GOT3 (cell line): ENCODE measurements at places on chromosomes 1 and 21.

DNA sequence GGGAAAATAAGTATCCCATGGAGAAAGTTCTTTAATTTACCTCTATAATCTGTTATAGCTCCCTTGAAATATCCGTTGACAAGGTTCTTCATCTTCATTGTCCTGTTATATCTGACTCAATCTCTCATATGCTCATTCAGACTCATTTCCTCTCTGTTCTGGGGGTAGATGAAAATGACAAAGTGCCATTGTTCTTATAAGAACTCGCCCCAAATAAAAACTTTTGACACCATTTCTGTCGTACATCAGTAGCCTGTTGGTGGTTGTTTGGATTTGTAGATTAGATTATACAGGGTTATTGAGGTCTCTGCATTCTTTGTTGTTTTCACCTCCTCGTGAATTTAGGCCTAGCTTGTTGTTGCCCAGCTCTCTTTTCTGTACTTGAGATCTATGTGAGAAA is 55.2 kb upstream of the IPO9 start:
- DNase-seq = no peak

DNA sequence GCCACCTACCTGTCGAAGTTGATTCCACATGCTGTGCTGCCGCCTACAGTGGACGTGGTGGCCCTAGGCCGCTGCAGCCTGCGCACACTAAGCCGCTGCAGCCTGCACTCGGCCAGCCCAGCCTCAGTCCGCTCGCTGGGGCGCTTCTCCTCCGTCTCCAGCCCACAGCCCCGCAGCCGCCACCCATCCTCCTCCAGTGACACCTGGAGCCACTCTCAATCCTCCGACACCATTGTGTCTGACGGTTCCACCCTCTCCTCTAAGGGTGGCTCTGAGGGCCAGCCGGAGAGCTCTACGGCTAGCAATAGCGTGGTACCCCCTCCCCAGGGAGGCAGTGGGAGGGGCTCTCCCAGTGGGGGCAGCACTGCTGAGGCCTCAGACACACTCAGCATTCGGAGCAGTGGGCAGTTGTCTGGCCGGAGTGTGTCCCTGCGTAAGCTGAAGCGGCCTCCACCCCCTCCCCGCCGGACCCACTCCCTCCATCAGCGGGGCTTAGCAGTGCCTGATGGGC is 46.9 kb downstream of the YARS1 start:
- DNase-seq = no peak

DNA sequence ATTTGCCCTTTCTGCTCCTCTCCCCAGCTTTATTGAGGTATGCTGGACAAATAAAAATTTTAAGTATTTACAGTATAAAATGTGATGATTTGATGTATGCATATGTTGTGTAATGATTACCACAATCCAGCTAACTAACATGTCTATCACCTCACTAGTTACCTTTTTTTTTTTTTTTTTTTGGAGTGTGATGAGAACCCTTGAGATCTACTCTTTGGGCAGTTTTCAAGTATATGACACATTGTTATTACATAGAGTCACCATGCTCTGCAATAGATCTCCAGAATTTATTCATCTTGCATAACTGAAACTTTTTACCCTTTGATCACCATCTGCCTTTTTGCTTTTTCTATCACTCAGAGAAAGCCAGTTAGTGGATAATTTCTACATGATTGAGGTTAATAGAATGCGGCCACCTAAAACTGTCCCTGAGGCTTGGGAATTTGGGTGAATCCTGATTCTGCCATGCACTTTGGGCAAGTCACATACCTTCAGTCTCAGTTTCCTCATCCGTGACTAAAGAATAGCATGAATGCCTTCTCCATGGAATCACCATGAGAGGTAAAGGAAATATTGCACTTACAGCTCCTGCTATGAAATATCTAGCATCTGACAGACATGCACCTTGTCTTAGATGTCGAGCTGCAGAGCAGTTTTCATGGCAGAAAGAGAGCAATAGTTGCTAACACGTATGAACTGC is 295.2 kb downstream of the DISC1 start:
- no peak for DNase-seq

DNA sequence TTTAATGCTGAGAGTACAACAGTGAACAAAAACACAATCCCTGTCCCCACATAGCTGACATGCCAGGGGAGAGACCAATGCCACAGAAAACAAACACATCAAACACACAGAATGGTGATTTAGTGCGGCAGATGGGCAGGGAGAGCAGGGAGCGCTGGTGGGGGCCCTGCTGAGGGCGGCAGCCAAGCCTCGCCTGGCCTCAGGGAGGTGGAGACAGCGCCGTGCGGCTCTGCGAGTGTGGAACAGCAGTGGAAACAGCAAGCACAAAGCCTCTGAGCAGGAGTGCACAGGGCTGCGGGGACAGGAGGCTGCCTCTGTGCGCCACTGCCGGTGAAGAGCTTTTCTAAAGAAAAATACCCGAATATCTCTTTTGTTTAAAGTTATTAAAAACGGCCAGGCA is 17.0 kb downstream of the MCM3AP start:
- DNase-seq = no peak

GRCh38 chr1:42302034-42302433 is 33.0 kb downstream of the FOXJ3 start:
- DNase-seq = no peak

DNA sequence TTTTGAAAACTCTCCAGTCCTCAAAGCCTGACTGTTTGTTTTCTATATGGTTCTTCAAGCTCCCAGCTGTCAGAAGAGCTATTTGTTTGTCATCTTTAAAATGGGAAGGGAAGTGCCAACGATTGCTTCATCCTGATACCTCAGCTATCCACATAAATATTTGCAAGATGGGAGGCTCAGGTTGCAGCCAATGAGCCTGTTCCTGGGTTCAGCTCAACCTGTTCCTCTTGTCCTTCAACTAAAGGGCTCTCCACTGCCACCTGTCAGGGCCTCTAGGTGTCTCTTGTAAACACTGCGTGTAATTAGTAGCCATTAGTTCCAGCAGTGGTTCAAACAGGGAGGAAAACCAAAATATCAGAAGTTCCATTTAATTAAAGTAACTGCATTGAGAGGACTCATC is 445.1 kb downstream of the AJAP1 start:
- DNase-seq = no peak

- no peak for DNase-seq
Measured at GRCh38 chr1:115089420-115090185, at the start of gene TSPAN2. Gene TSPAN2 (minus strand): TSS chr1:115089503. CDS start chr1:115089432, 71 bp downstream.

DNA sequence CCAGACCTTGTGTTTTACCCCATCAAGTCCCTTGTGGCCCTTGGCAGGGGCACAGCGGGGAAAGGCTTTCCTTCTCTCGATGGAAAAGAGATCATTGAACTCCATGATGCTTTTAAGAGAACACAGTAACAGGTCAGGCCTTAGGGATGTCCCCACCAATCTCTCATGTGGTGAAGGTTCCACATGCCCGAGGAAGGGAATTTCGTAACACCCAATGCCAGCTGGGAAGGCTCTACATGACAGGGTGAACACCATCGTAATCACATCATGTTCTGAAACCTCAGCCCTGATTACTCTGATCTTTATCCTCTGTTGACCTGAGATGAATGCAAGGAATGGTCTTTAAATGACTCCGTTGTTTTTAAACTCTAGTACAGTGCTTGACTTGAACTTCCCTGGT is 105.5 kb upstream of the SPAG17 start:
- DNase-seq = no peak

- DNase-seq = no peak
Measured at GRCh38 chr1:64110924-64111777, 92.3 kb upstream of the UBE2U start.
